ENCODE measurements at places on chromosomes 5 and 9.

DNA sequence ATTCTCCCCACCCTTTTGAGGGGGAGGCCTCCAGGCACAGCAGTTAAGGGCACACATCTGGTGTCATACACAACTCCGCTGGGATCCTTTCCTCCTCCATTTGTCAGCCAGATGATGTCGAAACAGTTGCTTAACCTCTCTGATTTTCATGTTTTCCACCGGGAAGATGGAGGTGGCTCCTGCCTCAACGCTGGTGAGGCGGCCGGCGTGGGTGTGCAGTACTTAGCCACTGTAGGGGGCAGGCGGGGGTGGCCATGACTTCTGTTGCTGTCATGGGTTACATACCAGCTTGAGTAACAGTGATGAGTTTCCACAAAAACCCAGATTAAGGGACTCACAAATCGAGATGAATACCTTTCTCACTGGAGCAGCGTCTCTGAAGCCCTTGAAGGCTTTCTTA, 63.1 kb upstream of the EPB41L4B start:
- DNase-seq = no peak

DNA sequence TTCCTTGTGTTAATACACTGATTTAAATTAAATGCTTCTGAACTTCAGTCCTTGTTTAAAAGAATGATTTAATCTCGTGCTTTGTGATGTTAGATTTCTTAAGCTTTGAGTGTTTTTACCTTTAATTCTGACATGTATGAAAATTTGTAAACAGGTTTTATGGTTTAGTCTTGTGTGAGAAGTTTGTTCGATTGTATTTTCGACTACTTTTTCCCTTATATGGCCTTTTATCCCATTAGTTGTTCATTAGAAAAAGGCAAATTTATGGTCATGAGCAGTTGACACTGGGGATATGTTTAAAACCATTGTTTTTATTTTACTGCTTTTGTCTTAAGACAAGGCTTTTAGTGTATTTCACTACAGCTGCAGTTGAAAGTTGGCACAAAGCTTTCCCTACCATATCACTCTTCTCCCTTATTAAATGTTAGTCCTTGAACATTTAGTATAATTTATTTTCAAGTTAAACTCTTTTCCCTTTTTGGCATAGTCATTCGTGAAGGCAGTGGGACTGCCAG, 3.3 kb downstream of the UBE2R2 start:
- no peak for DNase-seq

- DNase-seq = no peak
Observed at GRCh38 chr5:101473483-101473882, 570.4 kb upstream of the ST8SIA4 start.

DNA sequence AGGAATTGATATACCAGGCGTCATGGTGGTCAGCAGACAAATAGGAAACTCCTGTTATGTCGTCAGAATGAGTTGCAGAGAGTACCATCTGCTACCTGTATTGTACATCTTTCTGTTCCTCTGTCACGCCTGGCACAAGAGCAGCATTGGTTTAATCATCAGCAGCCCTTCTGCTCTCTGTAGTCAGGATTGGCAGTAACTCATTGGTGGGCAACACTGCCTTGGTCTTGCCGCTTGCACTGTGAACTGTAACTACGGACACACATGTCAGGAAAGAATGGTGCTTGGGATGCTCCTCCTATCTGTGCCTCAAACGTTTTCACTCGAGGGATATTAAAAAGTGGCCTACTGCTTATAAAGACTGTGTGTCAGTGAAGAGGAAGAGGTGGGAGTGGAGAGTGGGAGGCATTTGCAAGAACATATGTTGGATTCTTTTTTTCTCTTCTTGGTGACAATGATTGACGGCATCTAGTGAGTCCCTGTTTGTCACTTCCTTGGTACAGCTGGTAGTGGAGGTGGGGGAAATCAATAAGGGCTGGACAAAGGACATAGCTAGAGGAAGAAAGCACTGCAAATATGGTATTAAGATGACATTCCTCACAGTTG, 76.6 kb downstream of the F2RL2 start:
- DNase-seq = no peak

GRCh38 chr5:30194595-30194994, 998.9 kb upstream of the CDH6 start:
- no peak for DNase-seq

DNA sequence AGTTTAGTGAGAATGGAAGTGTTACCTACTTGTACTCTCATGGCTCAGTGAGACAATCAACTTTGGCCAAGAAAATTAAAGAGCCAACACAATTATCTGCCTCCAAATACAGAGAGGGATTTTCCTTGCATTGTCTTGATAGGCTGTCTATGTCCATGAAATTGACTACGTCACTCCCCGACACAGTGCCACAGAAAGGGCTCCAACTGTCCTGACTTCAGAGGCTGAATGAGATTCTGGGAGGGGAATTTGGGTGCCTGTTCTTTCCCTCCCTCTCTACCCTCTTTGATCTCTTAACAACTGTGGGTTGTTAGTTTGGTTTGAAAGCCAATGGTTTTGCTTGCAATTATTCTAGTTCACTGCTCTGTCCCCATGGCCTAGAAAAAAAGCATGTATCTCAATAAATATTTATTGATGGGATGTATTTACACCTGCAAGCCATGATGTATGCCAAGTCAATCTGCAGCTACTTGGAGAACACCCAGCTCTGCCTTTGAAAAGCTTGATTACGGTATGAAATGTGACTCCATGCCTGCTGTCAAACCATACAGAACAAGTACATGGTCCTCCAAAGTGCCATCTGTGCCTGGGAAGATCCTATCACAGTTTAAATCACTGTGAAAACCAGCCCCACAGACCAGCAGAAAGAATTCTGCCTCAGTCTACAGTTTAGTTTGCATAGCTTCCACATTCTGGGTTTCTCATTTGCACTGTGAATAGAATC, 37.3 kb downstream of the CAPSL start:
- no peak for DNase-seq

DNA sequence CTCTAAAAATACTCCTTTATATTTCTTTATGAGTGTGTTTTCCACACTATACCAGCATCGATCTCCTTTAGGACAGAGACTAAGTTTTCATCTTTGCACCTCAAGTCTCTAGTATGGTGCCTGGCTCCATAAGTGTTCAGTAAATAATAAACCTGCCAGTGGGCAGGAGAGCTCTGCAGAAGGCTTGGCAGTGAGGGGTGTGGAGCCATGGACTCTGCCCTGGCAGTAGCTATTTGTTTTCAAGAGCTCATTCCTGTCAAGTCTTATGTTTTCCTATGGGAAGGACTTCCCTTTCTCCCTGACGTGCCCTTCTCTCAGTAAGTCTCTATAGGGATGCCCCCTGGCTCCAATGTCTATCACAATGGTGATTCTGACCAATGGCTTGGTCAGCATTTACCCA, 252.2 kb downstream of the PIK3R1 start:
- no peak for DNase-seq
